Activated gamma-delta T cell treated with Interleukin-2 at 50 U/mL for 16 hours (primary cell): ENCODE measurements at places on chromosomes 2 and 18.

- DNase-seq, result no peak
These were observed 19.8 kb downstream of the ADD2 start for GRCh38 chr2:70748002-70748784.

DNA sequence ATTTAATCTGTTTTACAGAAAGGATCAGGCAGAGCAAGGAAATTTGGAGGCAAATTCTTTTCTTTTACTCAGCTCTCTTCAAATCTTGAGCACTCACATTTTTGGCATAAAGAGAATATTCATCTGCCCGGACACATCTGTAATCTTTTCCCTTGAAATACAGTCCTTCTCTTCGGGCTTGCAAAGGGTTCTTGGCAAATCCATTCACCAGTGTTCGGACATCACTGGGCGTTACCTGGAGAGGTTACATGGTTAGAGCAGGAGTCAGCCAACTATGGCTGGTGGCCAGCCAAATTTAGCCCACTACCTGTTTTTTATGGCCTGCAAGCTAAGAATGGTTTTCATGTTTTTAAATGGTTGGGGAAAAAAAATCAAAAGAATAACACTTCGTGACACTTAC is 2.1 kb downstream of the PFN4 start:
- no peak for DNase-seq

DNA sequence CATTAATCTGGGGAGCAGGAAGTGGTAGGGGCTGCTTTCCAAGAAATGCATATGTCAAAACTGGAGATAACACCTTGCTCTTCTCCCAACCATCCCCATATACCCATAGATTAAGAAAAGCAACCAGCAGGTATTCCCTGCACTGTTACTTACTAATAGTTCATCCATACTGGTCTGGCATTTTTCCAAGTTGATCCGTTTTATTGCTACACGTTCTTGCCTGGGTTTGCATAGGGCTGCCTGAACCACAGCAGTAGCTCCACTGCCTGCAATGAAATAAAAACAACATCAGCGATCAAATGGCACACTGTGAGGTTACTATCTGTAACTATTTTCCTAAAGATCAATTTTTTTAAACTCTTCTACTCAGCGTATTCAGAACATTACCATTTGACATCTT is 65.6 kb downstream of the STK39 start:
- DNase-seq, result no peak

DNA sequence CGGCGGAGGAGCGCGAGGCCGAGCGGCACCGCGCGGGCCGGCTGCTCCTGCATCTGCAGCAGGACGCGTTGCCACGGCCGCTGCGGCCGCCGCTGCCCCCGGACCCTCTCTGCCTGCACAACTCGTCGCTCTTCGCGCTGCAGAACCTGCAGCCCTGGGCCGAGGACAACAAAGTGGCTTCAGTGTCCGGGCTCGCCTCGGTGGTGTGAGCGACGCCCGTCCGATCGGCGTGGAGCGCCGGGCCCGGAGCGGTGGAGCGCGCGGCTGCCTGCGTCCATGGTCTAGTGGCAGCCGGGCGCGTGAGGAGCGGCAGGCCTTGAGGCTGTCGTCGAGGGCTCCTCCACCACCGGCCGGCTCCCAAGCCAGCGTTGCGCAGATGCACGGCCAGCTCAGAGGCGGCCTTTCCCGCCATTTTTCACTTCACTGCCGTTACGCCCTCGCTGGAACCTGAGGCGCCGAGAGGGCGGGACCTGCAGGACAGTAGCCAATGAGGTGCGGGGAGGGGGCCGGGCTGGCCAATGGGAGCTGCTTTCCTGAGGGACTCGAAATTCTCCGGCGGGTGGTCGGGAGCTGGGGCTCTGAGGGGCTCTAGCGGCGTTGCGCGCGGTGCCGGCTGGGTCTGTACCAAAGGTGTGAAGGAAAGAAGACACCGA is 1.9 kb downstream of the TLX2 start:
- peak; percentile 63 for DNase-seq

DNA sequence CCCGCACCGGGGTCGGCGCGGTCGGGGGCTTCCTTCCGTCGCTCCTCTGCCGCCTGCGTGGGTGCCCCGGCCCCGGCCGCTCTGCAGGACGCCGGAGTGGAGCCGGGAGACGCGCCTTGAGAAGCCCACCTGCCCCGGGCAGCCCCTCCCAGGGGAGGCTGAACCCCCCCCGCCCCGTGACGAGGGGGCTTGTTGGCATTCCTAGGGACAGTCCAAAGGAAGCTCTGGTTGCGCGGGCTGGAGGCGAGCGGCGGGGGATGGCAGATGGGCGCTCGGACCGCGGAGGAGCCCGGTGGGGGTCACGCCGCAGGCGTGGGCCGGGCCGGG is 133.5 kb upstream of the MGAT5 start:
- DNase-seq, result no peak

DNA sequence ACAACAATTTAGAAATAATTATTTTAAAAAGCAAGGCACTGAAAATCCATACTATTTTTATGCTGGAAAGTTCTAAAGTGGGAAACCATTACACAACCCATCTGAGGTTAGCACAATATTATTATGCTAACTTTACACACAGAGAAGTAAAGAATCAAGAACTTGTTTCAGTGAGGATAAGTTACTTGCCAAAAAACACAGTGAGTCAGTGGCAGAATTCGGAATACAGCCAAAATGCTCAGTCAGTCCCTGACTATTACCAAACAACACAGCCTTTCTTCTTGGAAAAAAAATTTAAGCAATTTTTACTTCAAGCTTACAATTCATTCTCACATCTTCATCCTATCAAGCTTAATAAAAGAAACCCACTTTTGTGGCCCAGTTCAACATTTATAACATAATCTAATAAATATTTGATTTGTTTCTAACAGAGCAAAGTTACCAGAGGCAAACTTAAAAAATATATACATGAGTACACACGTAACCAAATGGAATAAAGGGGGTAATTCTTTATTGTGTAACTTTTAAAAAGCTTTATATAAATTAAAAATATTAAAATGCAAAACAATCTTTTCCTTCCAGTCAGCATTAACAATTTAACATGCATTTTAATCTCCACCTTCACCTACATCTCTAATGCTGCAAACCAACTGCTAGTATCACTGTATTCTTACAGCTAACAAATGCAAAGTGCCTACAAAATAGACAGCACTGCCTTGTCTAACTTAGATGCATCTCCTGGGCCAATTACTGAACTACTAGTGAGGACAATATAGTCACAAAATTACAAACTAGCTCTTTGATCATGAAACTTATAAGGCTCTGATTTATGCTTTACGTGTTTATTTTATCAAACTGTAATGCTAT is 55.2 kb downstream of the CCDC88A start:
- DNase-seq, result no peak
